ENCODE measurements at places on chromosomes 4 and X. TPM values are rescaled to one million over a fixed set of nuclear protein-coding genes. Genes with fewer than 3 reads are reported as not detected.

The RAB39B gene
- 11.1 TPM for total RNA-seq

The ADGRL3 gene
- 15.2 TPM for total RNA-seq

The HTN3 gene
- total RNA-seq, result not detected

The SSX3 gene
- not detected for total RNA-seq

The VSIG4 gene
- not detected for total RNA-seq

The GRIA3 gene
- total RNA-seq, result 0.93 TPM

The PF4V1 gene
- total RNA-seq, result 0.66 TPM

The PCDH7 gene
- 10.8 TPM for total RNA-seq

The ATP1B4 gene
- not detected for total RNA-seq

The RASGEF1B gene
- 5.3 TPM for total RNA-seq

The CLDN34 gene
- 0.19 TPM for total RNA-seq

The EXOC1L gene
- not detected for total RNA-seq

The ZNF718 gene
- 35.1 TPM for total RNA-seq

The NKX1-1 gene
- not detected for total RNA-seq

The STOX2 gene
- total RNA-seq, result 19.8 TPM

The EVC2 gene
- 11.5 TPM for total RNA-seq
